Kidney capillary endothelial cell (primary cell): ENCODE measurements at places on chromosomes 12 and 14.

GRCh38 chr14:104134061-104134965 lies 4.1 kb upstream of the KIF26A start:
- DNase-seq: no peak

GRCh38 chr14:24036169-24036962 lies 15.4 kb upstream of the CARMIL3 start:
- peak; percentile 58 for DNase-seq

DNA sequence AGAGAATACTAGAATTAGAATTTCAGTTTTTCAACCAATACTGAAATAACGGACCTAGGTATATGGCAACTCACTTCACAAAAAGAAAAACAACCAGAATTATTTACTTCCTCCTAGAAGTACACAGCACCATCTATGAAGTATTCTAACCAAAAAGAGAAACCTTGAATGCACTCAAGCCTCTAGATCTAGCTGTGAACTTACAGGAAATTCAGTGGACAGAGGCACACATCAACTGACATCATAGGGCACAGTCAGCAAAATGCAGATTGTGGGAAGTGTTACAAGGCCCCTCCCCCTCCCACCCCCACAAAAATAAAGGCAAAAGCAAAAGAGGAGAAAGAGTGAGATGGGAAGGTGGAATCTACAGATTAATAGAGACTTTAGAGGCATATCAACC lies 102.4 kb downstream of the TMTC1 start:
- DNase-seq: no peak

DNA sequence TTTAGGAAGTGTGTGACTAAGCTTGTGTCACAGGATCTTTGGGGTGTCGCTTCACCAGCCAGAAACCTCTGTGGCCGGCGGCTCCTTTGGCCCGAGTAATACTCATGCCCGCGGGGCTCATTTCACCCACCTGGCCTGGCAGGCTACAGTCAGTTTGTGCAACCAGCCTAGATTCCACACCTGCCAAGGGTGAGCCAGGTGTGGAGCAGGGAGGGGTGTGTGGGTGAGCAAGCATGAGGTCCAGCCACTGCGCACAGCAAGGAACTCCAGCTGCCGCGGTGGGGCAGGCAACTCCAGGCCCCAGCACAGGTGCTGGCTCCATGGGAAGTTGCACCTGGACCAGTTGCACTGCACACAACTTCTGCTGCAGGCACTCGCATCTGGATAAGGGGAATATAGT lies 462.3 kb upstream of the LRFN5 start:
- no peak for DNase-seq

- DNase-seq: no peak
Observed at GRCh38 chr14:36915081-36915480, 253.4 kb downstream of the PAX9 start.

DNA sequence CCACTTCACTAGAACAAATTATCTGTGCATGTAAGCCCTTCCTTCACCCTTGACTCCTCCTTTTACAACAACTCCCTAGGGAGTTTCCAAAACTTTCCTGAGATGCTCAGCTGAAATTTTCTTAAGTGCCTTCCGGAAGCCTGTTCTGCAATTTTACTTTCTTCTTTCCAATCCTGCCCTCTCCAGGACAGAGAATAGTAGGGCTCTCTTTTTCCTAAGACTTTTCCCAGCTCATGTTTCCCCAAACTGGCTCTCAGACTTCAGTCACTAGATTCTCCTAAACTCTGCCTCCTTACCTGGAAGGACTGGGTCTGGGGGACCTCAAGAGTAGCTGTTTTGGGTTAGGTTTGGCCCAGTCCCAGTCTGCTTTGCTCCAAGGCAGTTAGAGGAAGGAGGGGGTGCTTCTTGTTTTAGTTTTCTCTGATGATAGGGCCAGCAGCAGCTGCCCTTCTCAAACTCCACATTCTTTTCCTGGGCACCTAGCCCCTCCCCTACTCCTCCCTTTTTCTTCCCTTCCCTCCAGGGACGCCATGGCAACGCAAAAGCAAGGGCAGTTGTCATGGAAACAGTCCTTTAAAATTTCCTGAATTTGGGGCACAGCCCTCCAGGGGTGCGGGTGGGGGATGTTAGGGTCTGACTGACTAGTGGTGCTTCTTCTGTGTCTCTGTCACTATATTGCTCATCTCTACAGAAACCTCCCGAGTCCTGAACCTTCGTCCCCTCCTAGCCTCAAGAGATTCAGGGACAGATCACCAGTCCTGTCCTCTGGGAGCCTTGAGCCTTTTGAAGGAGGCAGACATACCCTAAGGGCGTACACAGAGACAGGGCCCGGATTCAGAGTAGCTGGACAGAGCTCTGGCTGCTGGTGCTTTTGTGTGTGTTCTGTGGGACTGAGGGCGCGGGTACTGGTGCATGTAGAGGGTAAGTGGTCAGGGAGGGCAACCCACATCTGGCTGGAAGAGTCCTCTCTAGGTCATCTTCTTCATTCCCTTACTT lies 17.0 kb downstream of the PPP1R1A start:
- no peak for DNase-seq

DNA sequence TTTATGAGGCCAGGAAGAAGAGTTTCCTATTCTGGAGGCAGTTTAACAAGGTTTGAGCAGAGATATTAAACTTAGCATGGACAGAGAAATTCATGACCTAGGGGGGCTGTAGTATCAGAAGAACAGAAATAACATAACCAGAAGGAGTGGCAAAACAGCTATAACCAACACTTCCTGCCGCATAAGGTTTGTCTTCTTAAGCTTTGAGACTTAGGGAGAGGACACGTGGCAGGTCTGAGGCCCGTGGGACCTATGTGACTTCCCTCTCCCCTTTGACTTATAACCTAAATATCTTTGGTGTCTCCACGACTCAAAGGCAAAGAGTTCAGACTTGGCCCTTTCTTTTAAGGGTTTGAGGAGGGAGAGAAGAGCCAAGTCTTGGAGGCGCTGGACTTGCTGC lies 119.1 kb upstream of the PZP start:
- no peak for DNase-seq

DNA sequence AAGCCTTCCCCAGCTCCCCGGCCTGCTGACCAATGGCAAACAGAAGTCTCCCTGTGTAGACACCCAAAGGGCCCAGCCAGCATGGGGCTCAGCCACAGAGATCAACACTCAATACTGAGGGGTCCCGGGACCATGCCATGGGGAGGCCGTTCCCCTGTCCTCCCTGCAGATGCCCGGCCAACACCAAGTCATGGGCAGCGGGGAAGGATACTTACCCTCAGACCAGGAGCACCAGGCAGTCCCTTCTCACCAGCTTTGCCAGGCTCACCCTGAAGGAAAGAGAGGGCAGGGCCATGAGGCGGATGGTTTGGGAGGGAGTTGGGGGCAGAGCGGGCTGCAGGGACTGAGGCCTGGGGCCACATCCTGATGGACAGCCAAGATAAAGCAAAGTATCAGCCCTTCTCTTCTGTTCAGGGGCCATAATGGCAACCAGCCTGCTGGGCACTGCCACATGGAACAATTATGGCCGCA lies 19.9 kb downstream of the COL2A1 start:
- DNase-seq: no peak

GRCh38 chr12:43147878-43148277 lies 404.1 kb downstream of the ADAMTS20 start:
- DNase-seq: no peak

GRCh38 chr12:57008178-57008577 lies 1.8 kb upstream of the ZBTB39 start:
- DNase-seq: peak; percentile 59

- DNase-seq: no peak
Observed at GRCh38 chr12:71440345-71440762, 756 bp downstream of the LGR5 start.

- DNase-seq: no peak
Observed at GRCh38 chr12:86389949-86390348, 133.8 kb upstream of the MGAT4C start.

GRCh38 chr12:4050340-4050739 lies 177.1 kb upstream of the PARP11 start:
- DNase-seq: no peak

- DNase-seq: no peak
Observed at GRCh38 chr14:31465111-31465510, 7.8 kb upstream of the DTD2 start.

GRCh38 chr14:49401373-49401772 lies 184.8 kb downstream of the RPS29 start:
- no peak for DNase-seq

- DNase-seq: no peak
Observed at GRCh38 chr14:38212111-38212510, 4.4 kb downstream of the SSTR1 start.

DNA sequence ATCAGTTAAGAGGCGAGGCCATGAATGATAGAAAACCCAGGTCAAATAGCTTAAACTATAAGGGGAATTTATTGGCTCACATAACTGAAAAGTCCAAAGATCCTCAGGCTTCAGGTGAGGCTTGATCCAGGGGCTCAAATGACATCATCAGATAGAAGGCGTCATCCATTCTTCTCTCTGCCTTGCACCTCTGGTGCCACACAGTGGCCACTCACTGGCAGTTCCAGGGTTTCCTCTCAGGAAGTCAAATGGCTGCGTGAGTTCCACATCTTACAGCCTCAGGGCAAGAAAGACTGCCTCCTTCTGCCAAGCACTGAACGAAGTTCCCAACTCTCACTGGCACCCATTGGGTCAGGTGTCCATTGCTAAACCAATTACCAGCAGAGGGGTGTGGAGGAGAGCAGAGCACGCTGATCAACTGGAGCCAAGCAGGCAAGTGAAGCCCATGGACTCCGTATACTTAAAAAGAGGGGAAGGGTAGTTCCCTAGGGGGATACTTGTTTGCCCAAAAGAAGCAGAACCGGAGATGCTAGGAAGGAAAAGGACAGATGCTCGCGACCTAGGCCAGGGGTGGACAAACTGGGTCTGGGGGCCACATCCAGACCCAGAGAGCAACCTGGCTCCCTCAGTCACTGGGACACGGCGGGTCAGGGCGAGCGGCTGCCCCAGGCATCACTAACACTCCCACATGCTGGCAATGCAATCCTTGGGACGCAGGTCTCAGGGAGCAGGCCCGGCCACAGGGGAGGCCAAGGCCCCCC lies 69.3 kb downstream of the SERPINA3 start:
- peak; percentile 26 for DNase-seq

DNA sequence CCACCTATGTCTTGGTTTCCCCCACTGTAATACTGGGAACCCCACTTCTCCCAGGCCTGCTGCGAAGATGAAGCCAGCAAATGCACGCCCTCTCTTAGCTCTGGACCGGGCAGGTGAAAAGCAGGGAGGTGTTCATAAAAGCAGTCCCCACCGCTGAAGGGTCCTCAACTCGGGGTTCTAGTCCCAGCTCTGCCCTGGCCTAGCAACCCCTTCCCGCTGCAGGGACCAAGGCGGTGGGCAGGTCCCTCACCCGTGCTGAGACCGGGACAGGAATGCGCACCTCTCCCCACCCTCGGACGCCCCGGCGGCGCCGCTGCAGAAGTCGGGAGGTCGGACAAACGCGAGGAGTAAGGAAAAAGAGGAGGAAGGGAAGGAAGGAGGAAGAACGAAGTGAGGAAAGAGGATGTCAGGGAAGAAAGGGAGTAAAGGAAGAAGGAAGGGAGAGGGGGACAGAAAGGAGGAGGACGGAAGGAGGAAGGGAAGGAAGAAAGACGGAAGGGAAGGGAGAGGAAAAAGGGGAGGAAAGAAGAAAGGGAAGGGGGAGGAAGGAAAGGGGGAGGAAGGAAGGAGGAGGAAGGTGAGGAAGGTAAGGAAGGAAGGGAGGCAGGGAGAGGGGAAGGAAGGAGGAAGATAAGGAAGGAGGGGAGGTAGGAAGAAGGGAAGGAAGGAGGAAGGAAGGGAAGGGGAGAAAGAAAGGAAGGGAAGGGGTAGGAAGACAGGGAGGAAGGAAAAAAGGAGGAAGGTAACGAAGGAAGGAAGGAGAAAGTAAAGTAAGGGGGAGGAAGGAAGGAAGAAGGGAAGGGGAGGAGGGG lies 701 bp downstream of the SPRING1 start:
- no peak for DNase-seq

GRCh38 chr14:64468451-64468850 lies 3.2 kb downstream of the AKAP5 start:
- no peak for DNase-seq

GRCh38 chr12:51326698-51327439 lies 2.9 kb upstream of the BIN2 start:
- no peak for DNase-seq

- DNase-seq: no peak
Observed at GRCh38 chr12:90499795-90500194, 455.2 kb downstream of the CCER1 start.

GRCh38 chr14:76695263-76695920 lies 65.9 kb upstream of the VASH1 start:
- no peak for DNase-seq

DNA sequence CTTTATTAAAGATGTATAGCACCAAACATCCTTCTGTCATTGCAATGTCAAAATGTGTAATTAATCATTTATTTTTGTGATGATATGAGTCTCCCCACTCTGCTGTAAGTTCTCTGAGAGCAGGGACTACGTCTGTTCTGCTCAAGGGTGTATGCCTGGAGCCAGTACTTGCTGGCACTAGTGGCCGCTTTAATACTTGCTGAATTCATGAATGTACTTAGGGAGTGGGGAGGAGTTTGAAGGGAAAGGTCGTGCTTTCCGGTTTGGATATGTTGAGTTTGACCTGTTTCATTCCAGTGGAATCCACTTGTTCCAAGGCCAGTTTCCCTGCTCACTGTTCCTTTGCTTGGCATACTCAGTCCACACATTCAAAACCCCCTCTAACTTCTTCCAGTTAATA lies 1.9 kb upstream of the DCAF5 start:
- no peak for DNase-seq

DNA sequence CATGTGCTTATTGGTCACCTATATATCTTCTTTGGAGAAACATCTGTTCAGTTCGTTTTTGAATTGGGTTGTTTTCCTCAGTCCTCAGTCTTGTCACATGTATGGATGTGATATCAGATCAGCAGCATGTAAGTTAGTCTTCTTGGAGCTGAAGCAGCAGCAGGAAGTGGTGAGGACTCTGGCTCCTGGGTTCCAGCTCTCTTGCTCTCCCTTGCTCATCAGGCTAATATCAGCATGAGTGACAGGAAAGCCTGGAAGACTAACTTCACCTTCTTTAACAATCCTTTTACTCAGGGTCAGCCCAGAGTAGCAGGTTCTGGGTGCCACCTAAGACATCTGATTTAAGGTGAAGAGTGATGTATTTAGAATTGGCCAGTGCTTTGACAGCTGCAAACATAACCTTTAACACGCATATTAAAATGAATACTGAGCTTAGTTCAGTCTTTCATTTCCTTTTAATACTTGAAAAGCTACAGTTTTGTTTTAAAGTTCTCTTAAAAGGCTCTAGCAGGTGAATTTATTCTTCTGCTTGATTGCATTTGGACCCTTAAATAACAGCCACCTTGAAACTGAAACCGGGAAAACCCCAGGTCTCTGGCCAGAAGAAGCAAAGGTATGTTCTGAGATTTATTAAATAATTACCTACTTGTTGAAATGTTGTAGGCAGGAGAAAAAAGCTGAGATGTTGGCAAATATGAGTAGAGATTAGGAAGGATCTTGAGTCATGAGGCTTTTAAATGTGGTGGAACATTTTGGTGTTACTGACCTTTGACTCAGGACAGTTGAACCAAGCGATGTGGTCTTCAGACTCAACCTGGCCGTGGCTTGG lies 54.3 kb downstream of the DRAM1 start:
- no peak for DNase-seq

GRCh38 chr12:44358636-44359035 lies 517.5 kb downstream of the NELL2 start:
- no peak for DNase-seq

GRCh38 chr14:64293976-64294671 lies at the start of gene ESR2:
ESR2 (minus strand) TSS chr14:64294371; CDS start chr14:64282985, 11,386 bp downstream.
- no peak for DNase-seq
